ENCODE measurements at places on chromosomes 12 and 14.

GRCh38 chr14:97106166-97106565, 309.0 kb downstream of the VRK1 start:
- H3K27ac ChIP-seq = no peak overlapping the region
- no peaks in the 10 kb centered on the region for H3K27me3 ChIP-seq
- no peak for DNase-seq
- no peak overlapping the region for H3K4me3 ChIP-seq

DNA sequence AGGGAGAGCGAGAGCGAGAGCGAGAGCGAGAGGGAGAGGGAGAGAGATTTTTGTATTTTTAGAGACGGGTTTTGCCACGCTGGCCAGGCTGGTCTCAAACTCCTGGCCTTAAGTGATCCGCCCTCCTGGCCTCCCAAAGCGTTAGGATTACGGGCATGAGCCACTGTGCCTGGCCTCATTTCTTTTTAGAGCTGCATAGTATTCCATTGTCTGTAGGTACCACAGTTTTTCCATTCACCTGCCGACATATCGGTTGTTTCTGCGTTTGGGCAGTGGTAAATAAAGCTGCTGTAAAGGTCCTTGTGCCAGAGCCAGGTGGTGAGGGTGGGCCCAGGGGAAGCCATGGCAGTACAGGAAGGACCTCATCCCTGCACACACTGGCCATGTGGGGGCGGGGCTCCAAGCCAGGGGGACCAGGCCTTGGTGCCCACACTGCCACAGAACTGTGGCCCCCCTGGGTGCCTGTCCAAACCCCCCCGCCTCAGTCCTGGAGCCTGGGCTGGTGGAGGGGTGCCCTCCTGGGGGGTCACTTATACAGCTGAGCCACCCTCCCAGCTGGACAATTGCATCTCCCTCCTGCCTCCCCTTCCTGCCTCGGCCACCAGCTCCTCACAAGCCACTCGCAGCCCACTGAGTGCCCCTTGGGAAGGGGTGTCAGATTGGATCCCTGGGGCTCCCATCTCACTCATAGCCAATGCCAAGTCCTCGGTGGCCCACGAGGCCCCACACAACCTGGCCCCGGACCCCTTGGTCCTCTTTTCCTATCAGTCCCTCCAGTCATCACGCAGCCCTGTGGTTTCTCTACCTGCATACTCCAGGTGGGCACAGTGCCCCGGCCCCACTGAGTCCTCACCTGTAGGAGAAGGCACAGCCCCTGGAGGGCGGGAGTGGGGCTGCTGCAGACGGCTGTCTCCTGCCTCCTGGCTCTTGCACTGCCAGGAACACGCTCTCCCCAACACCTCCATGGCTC, 1.7 kb upstream of the PUS1 start:
- H3K4me3 ChIP-seq = no peak overlapping the region
- 0 out of 2 replicates have a peak, but pooled peaks cover under 1% of the 10 kb centered on the region for H3K36me3 ChIP-seq
- H3K27me3 ChIP-seq = no peaks in the 10 kb centered on the region
- no peak for DNase-seq
- no peaks in the 10 kb centered on the region for H3K4me1 ChIP-seq

GRCh38 chr14:51410897-51411296, 170.8 kb downstream of the TMX1 start:
- no peak overlapping the region for H3K4me3 ChIP-seq
- DNase-seq = no peak
- no peaks in the 10 kb centered on the region for H3K36me3 ChIP-seq
- H3K27me3 ChIP-seq = no peaks in the 10 kb centered on the region

- no peak overlapping the region for H3K4me3 ChIP-seq
- H3K4me1 ChIP-seq = peaks cover 26% of the 10 kb centered on the region
- peak; percentile 53 for DNase-seq
- H3K27ac ChIP-seq = peak overlapping the region; percentile 60
- no peaks in the 10 kb centered on the region for H3K36me3 ChIP-seq
These were observed 5.7 kb downstream of the FAM222A start for GRCh38 chr12:109719123-109720022.

DNA sequence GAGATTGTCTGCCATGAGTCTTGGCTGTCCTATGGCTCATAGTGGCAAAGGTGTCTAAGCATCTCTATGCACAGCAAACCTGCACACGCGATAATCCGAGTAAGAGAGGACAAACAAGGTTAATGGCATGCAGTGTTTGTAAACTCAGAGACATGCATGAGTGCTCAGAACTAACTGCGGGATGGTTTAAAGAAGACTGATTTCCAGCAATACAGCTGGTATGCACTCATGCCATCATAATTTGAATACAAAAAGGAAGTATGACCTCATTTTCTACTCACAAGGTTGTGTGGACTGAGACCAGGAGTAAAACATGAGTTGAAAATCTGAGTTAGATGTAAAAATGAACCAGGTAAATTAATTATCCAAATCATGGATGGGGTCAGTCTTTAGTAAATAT, 16.6 kb upstream of the TCP11L2 start:
- no peaks in the 10 kb centered on the region for H3K27me3 ChIP-seq
- no peak overlapping the region for H3K4me3 ChIP-seq
- H3K4me1 ChIP-seq = peaks cover 37% of the 10 kb centered on the region
- H3K27ac ChIP-seq = no peak overlapping the region

DNA sequence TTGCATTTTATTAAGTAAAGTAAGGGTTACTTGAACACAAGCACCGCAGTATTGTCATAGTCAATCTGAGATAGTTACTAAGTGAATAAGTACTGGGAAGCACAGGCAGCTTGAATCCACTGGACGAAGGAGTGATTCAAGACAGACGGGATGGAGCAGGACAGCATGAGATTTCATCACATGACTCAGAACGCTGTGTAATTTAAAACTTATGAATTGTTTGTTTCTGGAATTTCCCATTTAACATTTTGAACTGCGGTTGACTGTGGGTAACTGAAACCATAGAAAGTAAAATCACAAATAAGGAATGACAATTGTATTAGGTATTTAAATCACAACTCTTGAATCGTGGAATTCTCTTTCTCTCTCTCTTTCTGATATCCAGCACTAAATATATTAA, 1630.4 kb upstream of the SEL1L start:
- no peak for DNase-seq
- H3K27me3 ChIP-seq = no peaks in the 10 kb centered on the region
- H3K36me3 ChIP-seq = no peaks in the 10 kb centered on the region
- H3K27ac ChIP-seq = no peak overlapping the region
- H3K4me3 ChIP-seq = no peak overlapping the region

Data from Caco-2 (cell line).